ENCODE measurements at places on chromosomes 5 and 9.

DNA sequence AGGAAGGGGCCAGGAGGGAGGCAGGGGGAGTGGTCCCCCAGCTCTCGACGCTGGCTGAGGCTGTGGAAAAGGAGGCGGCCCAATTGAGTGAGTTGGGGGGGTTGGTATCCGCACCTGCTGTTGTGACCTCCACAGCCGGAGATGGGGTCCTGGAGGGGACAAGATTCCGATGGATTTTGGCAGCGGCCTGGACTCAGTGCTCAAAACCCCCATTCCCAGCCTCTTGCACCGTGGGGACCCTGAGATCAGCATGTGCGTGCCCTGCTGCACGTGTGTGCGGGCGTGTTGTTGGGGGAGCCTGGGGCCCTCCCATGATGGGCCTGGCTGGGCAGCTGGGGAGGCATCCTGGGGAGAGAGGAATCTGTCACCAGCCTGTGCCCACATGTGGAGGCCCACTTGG, 15.0 kb downstream of the CNTFR start:
- DNase-seq, result no peak

DNA sequence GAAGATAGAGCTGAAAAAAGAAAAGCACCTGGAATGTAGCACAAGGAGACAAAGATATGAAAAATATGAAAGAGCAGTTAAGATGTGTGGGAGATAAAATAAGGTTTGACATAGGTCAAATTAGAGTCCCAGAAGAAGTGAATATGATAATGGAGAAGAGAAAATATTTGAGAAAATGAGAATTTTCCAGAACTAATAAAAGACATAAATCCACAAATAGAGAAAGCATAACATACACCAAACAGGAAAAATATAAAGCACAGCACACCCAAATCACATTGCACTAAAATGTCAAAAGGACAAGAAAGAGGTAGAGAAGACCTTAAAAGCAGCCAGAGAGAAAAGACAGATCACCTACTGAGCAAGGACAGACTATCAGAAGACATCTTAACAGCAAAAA, 43.4 kb downstream of the IPPK start:
- DNase-seq, result no peak

GRCh38 chr5:103808464-103809106, 246.0 kb upstream of the NUDT12 start:
- no peak for DNase-seq

GRCh38 chr5:64978546-64978945, 209.8 kb downstream of the CWC27 start:
- no peak for DNase-seq

- no peak for DNase-seq
Observed at GRCh38 chr5:95223566-95224258, 61.2 kb downstream of the MCTP1 start.

DNA sequence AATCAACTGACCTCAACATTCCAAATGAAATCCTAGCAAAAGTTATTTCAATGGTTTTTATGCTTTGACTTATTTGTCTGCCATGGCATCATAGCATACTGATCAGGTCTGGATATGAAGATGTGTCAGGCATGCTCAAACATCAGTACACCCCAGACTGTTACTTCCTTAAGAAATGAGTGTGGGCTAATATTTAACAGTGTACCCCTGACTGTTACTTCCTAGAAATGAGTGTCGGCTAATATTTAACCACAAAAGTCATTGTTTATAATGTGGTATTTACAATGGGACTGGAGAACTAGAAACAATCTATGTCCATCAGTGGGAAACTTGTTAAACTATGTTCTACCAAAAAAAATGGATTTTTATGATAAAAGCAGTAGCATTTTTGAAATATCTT, 38.1 kb upstream of the HNRNPA0 start:
- no peak for DNase-seq

DNA sequence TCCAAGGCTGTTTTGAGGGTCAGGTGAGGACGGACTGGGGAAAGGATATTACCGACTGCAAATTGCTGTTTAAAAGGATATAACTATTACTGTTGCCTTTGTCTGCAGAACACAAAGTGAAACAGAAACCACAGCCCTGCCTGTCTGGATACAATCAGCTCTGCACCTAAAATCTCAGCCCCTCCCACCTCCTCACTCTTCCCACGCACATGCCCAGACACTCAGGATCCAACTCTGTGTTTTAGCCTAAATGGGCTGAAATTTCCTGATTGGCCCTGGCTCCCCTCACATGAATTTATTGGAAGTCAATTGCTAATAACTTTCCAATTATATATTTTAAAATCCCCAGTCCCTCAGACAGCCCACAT, 176.3 kb upstream of the PPP1R26 start:
- DNase-seq, result no peak

GRCh38 chr5:171575386-171575785, 155.9 kb downstream of the FGF18 start:
- DNase-seq, result no peak

- DNase-seq, result no peak
Observed at GRCh38 chr9:78130004-78130403, 98.4 kb upstream of the GNAQ start.

DNA sequence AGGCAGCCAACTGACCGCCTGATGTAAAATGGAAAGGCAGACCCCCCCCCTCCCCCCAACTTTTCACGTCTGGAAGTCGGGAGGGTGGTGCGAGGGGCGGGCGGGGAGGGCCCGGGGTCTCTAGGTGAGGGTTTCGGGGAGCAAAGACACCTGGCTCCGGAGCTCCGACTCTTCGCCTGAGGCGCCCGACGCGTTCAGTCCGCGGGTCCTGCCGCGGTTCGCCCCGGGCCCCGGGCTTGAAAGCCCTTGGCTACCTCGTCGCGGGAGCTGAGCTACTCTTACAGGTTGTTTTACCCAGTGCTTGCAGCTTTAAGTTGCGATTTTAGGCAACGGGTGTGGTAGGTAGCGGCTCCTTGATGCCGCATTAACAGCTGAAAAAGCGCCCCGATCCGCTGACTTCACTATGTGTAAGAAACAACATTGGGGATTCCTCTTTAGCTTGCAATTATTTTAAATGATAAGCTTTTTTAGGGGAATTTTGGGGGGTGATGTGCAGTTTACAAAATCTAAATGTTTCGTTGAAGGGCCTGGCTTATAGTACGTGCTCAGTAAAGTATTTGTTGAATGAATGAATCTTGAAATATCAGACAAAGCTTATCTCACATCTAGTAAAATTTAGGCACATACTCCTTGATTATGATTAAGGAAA, 722 bp downstream of the CDC42SE2 start:
- no peak for DNase-seq

GRCh38 chr9:136679431-136679941, 7.8 kb downstream of the AGPAT2 start:
- no peak for DNase-seq

DNA sequence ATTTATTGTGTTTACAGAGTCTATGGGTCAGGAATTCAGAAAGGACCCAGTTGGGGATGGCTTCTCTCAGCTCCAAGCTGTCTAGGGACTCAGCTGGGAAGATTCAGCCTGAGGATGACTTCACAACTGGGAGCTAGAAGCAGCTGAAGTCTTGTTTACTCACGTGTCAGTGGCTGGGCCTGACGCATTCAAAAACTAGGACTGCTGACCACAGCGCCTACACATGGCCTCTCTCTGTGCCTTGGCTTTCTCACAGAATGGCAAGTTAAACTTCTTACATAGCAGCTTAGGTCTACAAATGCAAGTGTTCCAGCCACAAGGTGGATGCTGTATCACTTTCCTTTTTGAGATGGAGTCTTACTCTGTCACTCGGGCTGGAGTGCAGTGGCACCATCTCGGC, 16.3 kb upstream of the PPP2CA start:
- peak; percentile 43 for DNase-seq

- DNase-seq, result no peak
Observed at GRCh38 chr5:175107865-175108264, 336.1 kb downstream of the DRD1 start.

- no peak for DNase-seq
Observed at GRCh38 chr5:136031711-136032110, 2.9 kb downstream of the TGFBI start.

GRCh38 chr5:45101146-45101545, 292.4 kb downstream of the MRPS30 start:
- no peak for DNase-seq

DNA sequence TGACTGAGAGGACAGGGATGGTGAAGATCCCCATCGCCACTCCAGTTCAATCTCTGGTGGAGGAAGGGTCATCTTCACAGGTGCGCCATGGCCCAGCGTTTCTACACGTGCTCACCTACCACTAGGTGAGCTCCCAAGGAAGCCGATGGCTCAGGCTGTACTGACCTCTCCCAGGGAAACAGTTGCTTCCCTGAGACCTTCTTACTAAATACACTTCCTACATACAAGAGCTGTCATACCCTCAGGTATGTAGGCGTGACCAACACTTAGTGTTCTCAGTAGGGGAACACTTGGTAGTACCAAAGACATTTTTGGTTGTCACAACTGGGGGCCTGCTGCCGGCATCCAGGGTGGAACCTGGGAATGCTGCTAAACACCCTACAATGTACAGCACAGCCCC, 75.2 kb downstream of the TENT4A start:
- no peak for DNase-seq

GRCh38 chr5:123776761-123777160, 264.8 kb downstream of the CSNK1G3 start:
- no peak for DNase-seq

- DNase-seq, result no peak
Observed at GRCh38 chr5:167819406-167819805, 472.0 kb upstream of the WWC1 start.

- DNase-seq, result no peak
Observed at GRCh38 chr5:124678468-124678867, 68.0 kb downstream of the ZNF608 start.

DNA sequence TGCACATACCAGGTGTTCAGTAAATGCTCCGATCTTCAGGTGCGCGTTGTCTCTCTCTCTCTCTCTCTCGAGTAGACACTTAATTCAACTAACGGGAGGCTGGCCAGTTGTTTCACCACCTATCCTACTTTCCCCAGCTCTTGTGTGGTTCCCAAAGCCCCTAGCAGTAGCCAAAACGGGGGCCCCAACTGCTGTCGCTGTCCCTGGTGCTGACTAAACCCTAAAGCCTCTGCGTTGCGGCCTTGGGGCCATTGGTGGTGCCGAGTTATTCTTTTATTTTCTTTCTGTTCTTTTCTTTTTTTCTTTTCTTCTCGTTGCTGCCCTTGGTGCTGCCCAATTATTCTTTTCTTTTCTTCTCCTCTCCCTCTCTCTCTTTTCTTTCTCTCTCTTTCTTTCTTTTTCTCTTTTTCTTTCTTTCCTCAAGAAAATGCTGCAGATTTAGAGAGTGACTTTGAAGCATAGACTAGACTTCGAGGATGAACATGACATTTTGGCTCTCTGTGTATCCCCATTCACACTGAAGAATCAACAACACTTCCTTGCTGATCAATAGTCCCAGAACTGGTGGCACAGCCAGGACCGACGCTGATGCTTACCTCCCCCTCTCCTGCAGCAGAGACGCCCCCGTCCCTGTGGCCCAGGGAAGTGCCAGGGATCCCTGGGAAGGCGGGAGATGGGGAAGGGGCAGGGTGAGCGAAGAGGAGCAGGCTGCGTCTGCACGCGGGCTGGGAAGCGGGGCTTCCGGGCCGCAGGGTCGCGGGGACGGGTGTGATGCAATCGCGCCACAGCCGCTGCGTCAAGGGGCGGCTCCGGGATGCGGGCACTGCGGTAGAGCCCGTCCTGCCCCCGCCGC, at the start of gene FBLL1:
Gene FBLL1, plus strand, starts transcription at position 785 of the 853 bp plus-strand sequence. CDS start 200 bp downstream, outside the sequence.
- no peak for DNase-seq

DNA sequence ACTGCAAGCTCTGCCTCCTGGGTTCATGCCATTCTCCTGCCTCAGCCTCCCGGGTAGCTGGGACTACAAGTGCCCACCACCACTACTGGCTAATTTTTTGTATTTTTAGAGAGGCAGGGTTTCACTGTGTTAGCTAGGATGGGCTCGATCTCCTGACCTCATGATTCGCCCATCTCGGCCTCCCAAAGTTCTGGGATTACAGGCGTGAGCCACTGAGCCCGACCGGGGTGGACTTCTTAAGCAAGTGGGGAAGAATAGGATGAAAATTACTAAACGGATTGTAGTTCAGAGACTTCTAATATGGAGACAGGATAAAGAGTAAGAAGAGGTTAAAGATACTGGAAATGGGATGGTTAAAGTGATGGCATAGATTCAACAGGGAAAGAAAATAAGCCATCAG, 132.3 kb upstream of the IRX2 start:
- DNase-seq, result no peak

DNA sequence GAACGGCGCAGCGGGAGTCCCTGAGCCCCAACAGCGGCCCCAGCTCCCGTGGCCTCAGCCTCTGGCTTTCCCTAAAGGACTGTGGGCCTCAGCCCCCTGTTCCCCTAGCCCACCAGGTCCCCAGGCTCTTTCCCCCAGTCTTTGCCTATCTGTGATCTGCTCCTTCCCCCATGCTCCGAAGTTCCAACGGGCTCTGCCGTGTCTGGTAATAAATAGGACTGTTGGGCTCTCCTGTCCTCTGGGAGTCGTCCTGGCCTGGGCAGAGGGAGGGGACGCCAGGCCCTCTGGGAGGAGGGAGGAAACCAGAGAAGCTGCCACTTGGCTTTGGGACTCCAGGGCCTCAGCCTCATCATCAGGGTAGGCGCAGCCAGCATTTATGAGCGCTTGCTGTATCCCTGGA, 28.1 kb downstream of the ADGRD2 start:
- no peak for DNase-seq

DNA sequence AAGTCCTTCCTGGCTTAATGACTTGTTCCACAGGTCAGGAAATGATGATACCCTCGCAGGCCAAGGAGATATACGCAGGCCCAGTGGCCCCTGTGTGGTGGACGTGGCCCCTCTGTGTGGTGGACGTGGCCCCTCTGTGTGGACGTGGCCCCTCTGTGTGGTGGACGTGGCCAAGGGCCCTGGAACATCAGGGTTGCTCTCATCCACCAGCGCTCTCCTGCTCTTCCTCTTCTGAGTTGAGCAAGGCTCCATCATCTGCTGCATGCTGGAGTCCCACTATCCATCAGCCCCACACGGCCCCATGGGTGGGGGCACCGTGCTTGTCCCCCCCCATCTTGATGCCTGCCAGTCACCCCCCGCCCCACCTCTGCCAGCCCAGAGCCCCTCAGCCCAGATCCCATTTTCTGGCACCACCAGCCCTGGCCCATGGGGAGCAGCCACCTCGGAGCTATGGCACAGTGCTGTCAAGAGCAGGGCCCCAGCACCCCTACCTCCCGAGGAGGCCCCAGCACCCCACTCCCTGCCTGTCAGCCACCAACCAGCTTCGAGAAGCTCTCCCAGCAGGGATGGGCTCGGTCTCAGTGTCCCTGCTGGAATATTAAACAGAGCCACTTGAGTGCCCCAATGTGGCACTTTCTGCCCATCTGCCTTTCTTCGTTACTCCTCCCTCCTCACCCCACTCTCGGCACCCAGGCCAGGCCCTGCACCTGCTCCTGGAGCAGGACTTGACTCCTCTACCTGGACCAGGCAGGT, 8.1 kb downstream of the LRRC14B start:
- no peak for DNase-seq

DNA sequence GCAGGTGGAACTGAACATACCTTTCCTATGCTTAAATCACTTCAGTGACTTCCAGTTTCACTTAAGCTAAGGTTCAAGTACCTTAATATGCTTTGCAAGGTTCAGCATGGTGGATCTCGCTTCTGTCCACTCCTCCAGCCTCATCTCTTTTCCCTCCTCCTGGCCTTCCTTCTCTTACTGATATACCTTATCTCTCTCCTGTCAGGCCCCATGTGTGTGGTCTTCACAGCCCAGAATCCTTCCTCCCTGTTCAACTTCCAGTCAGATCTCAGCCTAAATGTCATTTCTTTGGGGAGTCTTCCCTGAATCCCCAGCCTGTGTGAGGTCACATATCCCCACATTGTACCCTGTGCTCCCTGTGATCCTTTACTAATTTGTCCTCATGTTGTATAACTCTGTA, 87.7 kb downstream of the ANGPTL2 start:
- no peak for DNase-seq

GRCh38 chr9:116806075-116806474, 119.0 kb downstream of the TRIM32 start:
- DNase-seq, result no peak

All from GOT3 (cell line).